Heart left ventricle (tissue), 16 donors: ENCODE measurements at places on chromosomes 6 and 20. TPM values are rescaled to one million over a fixed set of nuclear protein-coding genes. Genes with fewer than 3 reads are reported as not detected.

GRCh38 chr20:3307725-3308124 is 68.7 kb upstream of the SLC4A11 start:
- DNase-seq, result no peak

Gene PXDC1
- polyA plus RNA-seq, result 89.9 TPM

- DNase-seq, result no peak
Observed at GRCh38 chr20:50054231-50054547, 58.8 kb downstream of the UBE2V1 start.

Gene SDCBP2
- 3.6 TPM for polyA plus RNA-seq

Gene IMPG1
- polyA plus RNA-seq, result not detected

- no peak for DNase-seq
Observed at GRCh38 chr20:12570371-12570770, 438.4 kb upstream of the SPTLC3 start.

DNA sequence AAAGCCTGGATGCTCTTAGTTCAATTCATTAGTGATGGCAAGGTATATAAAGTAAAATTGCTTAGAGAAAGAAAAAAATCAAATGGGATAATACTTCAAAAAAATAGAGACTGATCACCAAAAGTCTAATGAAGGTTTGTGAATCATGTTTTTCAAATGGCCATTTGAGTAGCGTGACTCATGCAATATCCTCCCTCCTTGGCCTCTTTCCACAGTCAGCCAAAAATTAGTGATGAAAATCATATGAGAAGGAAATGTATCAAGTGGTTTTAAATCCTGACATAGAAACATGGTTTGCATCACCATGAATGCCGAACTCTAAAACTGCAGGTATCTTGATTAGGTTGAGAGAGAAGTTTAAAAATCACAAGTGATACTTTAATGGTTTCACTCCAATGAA is 1.2 kb upstream of the COL19A1 start:
- DNase-seq, result no peak

Gene TRIM10
- not detected for polyA plus RNA-seq

- no peak for DNase-seq
Observed at GRCh38 chr20:47642624-47643023, 140.9 kb downstream of the NCOA3 start.

Gene PLN
- 1,338 TPM for polyA plus RNA-seq

Gene BPIFB1
- polyA plus RNA-seq, result 0.04 TPM

GRCh38 chr20:17939622-17940223 is 28.9 kb downstream of the SNX5 start:
- no peak for DNase-seq

Gene GTF2H4
- polyA plus RNA-seq, result 14.7 TPM

Gene MCCD1
- polyA plus RNA-seq, result not detected

Gene PRL
- not detected for polyA plus RNA-seq

Gene RUNX2
- 2.1 TPM for polyA plus RNA-seq

DNA sequence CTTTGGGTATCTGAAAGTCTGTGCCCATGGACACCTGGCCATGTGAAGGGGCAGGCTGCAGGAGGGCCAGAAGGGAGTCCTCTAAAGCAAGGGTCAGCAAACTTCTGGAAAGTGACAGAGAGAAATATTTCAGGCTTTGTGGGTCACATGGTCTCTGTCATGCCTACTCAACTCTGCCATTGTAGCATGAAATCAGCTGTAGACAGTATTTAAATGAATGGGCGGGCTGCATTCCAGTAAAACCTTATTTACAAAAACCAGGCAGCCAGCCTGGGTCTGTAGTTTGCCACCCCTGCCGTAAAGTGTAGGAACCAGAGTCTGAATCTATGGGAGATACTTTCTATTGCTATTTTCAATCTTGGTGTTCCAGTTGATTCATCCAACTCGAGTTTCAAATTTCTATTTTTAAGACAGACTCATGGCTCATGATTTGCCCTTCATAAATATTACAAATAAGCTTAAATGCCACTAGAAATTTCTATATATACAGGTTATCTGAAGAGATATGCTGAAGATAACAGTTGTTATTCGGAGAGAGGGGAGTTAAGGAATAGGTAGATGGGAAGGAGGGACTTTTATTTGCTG is 19.0 kb upstream of the ADGRF4 start:
- no peak for DNase-seq

GRCh38 chr6:112298816-112299281 is 44.5 kb upstream of the LAMA4 start:
- no peak for DNase-seq

DNA sequence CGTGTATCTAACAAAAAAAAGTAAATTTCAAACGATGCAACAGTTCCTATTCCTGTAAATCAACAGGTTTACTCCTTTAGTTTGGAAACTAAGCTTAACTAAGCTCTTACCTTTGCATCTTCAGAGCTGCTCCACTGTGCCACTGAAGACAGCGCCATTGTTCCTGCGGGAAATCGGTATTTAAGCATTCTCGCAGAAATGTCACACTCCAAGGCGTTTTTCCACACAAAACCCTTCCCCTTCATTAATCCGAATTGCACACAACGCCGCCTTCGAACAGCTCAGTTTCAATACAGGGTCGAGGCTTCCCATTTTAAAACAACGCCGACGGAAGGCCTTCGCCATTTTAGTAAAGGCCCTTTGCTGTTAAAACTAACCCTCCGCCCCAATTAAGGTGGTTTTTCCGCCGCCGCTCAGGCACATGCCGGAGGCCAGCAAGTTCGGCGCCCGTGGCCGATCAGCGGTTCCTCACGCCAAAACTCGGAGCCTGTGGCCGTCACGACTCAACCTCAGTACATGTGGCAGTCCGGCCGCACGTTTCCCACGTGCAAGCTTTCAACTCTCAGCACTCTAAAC is 35.4 kb upstream of the SYNCRIP start:
- no peak for DNase-seq

DNA sequence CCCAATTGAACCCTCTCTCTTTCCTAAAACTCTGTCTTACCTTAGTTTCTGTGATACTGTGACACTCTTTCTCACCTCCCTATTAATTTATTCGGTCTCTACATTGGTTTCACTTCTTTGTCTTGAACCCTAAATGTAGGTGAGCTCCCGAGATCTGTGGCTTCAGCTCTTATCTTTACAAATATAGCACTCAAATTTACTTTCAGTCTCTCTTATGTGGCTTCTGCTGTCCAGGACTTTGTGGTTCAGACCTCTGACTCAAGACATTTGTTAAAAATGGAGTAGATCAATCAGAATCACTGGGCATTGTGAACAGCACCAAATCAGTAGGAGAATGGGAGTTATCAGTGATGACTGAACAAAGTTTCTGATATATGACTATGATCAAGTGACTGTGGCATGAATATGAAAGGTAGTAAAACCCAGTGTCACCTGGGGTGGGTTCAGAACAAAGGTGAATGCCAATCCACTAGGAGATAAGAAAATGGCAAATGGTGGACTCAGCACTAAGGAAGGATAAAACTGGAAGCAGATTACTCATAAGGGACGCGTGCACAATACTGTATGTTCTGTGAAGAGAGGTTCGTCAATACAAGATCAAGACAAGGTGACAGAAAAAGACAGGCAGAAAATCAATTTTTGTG is 27.2 kb downstream of the IL17F start:
- DNase-seq, result no peak

Gene MAS1
- polyA plus RNA-seq, result not detected

- DNase-seq, result no peak
Observed at GRCh38 chr20:32179934-32180333, 27.6 kb downstream of the PLAGL2 start.

Gene METTL24
- polyA plus RNA-seq, result not detected

DNA sequence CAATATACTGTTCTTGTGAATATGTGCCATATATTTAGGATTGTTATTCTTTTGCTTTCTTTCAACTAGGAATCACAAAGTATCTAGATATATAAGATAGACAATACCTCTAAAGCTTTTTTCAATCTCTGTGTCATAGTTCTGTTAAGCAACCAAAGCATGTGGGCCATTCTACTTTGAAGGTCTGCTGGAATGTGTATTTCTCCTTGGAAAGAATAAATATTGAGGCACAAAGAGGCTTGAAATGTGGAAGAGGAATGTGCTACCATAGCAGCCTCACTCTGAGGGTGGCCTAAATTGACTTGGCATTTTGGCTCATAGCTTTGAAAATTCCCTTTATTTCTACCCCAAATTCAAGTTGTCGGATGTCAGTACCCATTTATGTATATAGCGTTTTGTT is 488.5 kb upstream of the MAN1A1 start:
- DNase-seq, result no peak

GRCh38 chr6:156992020-156992804 is 215.0 kb downstream of the ARID1B start:
- DNase-seq, result peak; percentile 56

Gene HLA-DRB5
- polyA plus RNA-seq, result 2.7 TPM

GRCh38 chr6:9136141-9136822 is 700.9 kb upstream of the SLC35B3 start:
- no peak for DNase-seq

DNA sequence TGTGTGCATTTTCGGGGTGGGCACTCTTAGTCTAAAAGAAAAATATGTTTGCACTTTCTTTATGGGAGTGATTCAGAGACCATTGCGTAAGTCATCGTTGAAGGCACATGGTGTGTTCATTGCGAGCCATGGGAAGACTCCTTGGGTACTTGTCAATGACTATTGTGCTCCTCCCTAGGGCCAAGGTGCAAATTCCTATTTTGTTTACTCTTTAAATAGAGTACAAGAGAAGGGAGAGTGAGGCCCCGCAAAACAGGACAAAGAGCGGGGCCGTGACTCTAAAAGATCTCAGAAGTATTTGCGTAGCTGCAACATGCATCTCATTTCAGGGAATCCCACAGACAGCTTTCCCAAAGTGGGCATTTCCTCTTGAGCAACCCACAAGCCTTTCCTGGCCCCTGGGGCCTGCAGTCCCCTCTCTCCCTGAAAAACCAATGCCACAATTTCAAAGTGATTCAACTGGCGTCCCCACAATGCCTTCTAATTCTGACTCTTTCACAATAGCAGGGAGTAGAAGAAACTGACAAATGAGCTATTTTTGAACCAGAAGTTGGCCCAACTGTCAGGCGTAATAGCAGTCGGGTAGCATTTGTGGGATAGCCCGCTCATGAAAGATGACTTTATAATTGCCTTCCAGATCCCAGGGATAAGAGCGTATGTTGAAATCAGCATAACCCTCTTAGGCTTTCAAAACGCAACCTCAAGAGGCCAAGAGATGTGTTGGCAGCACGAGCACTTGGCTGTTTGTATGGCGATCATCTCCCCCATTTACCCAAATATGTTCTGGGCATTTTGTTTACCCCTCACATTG is 277.9 kb upstream of the BMP2 start:
- no peak for DNase-seq

GRCh38 chr20:38034961-38035360 is 1.4 kb downstream of the RPRD1B start:
- DNase-seq, result no peak

GRCh38 chr6:157266274-157267101 is 56.8 kb downstream of the TMEM242 start:
- no peak for DNase-seq

GRCh38 chr20:20435453-20435852 is 67.5 kb downstream of the INSM1 start:
- DNase-seq, result no peak

Gene LRP11
- polyA plus RNA-seq, result 5.0 TPM

Gene GSTA4
- polyA plus RNA-seq, result 10.5 TPM

- no peak for DNase-seq
Observed at GRCh38 chr6:69145062-69145461, 510.0 kb downstream of the ADGRB3 start.

- no peak for DNase-seq
Observed at GRCh38 chr6:150189122-150189521, 46.3 kb downstream of the PPP1R14C start.

DNA sequence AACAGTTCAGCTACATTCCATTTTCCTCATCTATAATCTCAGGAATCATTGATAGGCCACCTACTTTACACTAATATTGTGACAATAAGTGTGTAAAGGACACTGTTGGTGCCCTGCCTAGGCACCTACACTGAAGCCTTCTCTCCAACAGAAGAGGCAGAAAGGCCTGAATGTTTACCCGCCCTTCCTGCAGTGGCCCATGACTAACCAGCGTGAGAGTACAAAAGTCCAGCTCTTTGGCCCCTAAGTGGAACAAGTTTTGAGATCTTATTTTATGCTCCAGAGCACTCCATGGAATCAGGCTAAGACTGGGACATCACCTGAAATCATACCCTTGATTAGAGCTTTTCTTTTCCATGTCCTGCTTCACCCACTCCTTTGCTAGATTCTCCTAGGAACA is 359.7 kb downstream of the ARHGAP18 start:
- DNase-seq, result no peak

- no peak for DNase-seq
Observed at GRCh38 chr20:16271450-16271849, 301.8 kb downstream of the KIF16B start.
